ENCODE measurements at places on chromosomes 2 and 18.

- no peak for DNase-seq
Observed at GRCh38 chr2:67446491-67446911, 49.4 kb downstream of the ETAA1 start.

DNA sequence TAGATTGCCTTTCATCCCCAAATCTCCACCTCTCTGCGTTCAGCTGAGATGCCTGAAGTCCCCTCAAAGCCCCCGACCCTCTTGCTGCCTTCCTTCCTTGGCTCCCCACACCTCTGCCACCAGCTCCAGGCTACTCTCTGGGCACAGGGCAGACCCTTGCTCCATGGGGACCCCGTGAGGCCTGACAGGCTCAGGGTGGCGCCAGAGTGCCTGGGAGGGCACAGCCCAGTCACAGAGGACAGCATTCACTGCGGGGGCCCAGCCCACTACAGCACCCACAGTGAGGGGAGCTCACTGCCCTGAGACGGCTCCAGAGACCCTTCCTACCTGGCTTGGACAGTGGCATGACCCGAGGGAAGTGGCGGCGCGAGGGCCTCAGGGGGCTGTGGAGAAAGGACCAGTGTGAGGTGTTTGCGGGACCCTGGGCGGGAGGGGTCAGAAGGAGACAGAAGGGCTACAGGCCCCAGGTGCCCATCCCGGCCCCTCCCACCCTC, 51.0 kb downstream of the AQP12A start:
- DNase-seq, result no peak

- no peak for DNase-seq
Observed at GRCh38 chr18:57982372-57983021, 61.5 kb upstream of the NEDD4L start.

GRCh38 chr18:10822456-10822855, 296.6 kb downstream of the NAPG start:
- DNase-seq, result no peak

GRCh38 chr18:71450257-71450656, 1093.9 kb downstream of the CBLN2 start:
- no peak for DNase-seq

DNA sequence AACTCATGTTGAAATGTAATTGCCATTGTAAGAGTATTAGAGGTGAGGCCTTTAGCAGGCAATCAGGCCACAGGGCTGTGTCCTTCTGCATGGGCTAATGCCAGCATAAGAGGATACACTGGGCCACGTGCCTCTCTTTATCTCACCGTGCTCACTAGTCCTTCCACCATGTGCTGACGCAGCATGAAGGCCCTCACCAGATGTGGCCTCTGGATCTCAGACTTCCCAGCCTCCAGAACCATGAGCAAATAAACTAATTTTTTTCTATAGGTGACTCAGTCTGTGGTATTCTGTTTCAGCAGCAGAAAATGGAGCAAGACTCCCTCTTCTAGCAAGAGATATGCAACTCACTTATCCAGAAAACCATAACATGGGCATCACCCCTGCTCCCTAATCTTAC, 149.7 kb upstream of the ZNF236 start:
- DNase-seq, result no peak

GRCh38 chr2:175523001-175523400, 341.5 kb upstream of the ATP5MC3 start:
- no peak for DNase-seq

- no peak for DNase-seq
Observed at GRCh38 chr2:104914509-104914908, 60.6 kb downstream of the POU3F3 start.

- no peak for DNase-seq
Observed at GRCh38 chr18:77223653-77224052, 26.0 kb upstream of the GALR1 start.

- no peak for DNase-seq
Observed at GRCh38 chr2:28994074-28994473, 13.0 kb downstream of the TOGARAM2 start.

DNA sequence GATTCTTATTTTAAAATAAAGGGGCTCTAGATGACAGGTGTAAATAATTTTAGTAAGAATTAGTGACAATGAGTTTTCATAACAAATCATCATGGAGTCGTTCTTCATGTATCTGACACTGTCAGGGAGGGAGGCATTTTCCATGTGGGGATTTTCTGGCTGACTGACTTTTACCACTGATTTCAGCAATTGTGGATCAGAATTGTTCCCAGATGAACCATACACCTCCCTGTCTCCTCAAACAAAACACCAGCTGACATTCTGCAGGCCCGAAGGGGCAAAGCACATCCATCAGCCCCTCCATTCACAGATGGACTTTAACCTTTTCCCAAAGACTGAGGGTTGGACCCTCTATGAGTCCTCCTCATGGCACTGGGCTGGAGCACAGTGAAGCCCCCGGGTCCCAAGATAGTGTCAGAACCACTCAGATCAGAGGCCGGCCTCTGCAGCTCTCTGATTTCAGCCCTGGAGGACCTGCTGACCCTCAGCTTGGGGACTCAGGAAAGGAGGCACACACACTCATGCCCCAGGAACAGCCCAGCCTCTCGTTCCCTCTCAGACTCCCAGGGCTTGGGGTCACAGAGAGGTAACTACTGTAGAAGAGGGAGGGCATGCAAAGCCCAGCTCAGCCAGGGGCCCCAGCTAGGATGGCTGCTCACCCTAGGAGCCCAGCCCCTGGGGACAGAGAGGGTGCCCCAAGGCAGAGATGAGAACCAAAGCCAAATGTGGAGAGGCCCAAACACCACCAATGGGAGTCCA, 43.2 kb upstream of the LOXHD1 start:
- no peak for DNase-seq

DNA sequence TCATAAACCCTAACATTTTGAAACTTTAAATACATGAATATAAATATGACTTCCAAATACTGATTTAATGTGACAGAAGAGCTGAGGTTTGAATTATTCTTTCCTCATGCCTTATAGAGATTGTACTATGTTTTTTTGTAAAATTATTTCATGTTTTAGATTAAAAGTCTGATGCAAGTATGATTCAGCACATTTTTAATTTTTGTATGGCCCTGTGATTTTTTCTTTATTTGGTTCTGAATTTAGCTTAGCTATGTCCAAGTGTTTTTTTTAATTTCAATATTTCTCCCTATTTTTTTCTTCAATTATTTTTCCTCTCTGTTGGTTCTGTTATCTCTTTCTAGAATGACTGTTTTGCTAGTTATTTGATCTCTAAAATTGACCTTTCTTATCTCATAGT, 552.1 kb downstream of the XIRP2 start:
- DNase-seq, result no peak

GRCh38 chr2:207926989-207927300, 98.4 kb downstream of the PLEKHM3 start:
- DNase-seq, result no peak

Measured in stimulated activated naive CD8-positive, alpha-beta T cell treated with anti-CD3 and anti-CD28 coated beads, Interleukin-15, amount 100 ng/mL, for 72 hours (primary cell).